T-helper 17 cell (primary cell): ENCODE measurements at places on chromosomes 6 and 20.

DNA sequence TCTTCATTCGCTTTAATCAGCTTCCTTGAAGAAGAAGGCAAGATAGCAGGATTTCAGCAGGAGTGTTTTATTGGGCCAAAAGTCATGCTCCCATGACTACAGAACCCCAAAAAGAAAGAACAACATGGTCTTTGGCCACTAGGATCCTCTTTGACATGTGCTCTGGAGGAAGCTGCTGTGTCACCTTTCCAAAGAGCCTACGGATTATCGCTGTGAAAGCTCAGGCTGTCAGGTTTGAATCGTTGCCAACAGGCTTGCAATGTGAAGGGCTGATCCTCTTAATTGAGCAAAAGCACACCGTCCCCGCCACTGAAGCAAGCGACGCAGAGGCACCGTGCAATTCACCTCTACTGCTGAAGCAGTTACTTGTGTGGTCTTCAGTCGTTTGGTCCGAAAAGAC is 29.0 kb downstream of the MYLIP start:
- H3K27ac ChIP-seq: no peak overlapping the region
- H3K27me3 ChIP-seq: no peaks in the 10 kb centered on the region
- H3K4me1 ChIP-seq: peaks cover 9% of the 10 kb centered on the region
- peaks cover 2% of the 10 kb centered on the region for H3K36me3 ChIP-seq

- no peaks in the 10 kb centered on the region for H3K36me3 ChIP-seq
- H3K4me1 ChIP-seq: peaks cover 34% of the 10 kb centered on the region
- DNase-seq: no peak
- peak overlapping the region; percentile 73 for H3K27ac ChIP-seq
Measured at GRCh38 chr20:47314647-47315338, 41.7 kb downstream of the ZMYND8 start.

DNA sequence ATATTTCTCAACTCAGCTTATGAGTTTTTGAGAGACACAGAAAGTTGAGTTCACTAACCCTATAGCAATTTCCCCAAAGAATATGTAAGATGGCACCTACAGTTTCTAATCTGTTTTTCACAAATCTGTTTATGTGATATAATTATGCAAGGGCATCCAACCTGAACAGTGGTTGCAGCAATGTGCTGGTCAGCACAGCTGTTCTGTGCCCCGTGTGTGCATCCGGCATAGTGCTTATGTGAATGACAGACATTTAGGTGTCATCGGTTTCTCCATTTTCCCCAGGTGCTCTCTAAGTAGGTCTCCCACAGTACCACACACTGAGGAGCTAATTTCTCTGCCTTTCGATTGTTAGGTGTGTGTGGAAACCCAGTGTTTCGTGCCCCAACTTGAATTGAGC is 7.7 kb upstream of the BACH2 start:
- no peak overlapping the region for H3K4me3 ChIP-seq
- no peak overlapping the region for H3K27ac ChIP-seq
- H3K27me3 ChIP-seq: peaks cover 22% of the 10 kb centered on the region
- peaks cover 2% of the 10 kb centered on the region for H3K36me3 ChIP-seq

DNA sequence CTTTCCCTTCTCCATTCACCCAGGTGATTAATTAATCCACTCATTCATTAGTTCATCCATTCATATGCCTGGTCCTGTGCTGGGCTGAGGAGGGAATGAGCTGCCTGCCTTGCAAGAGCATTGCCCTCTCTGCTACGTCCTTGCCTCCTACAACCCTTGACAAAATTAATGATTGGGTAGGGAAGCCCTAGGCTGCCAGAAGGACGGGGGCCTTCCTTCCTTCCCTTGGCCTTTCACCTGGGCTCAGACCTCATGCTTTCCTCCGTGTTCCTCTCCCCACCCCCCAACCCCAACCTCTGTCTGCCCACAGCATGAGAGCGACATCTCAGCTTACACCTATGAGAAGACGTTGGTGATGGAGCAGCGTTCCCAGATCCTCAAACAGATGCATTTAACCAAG is 25.6 kb downstream of the SLC12A5 start:
- DNase-seq: no peak
- peaks cover 14% of the 10 kb centered on the region for H3K27me3 ChIP-seq
- H3K27ac ChIP-seq: no peak overlapping the region
- H3K4me1 ChIP-seq: peaks cover 15% of the 10 kb centered on the region

GRCh38 chr20:12177657-12178293 is 260.1 kb downstream of the BTBD3 start:
- H3K4me1 ChIP-seq: no peaks in the 10 kb centered on the region
- no peaks in the 10 kb centered on the region for H3K27me3 ChIP-seq
- no peak overlapping the region for H3K27ac ChIP-seq
- no peak for DNase-seq
- no peak overlapping the region for H3K4me3 ChIP-seq
- H3K36me3 ChIP-seq: no peaks in the 10 kb centered on the region

DNA sequence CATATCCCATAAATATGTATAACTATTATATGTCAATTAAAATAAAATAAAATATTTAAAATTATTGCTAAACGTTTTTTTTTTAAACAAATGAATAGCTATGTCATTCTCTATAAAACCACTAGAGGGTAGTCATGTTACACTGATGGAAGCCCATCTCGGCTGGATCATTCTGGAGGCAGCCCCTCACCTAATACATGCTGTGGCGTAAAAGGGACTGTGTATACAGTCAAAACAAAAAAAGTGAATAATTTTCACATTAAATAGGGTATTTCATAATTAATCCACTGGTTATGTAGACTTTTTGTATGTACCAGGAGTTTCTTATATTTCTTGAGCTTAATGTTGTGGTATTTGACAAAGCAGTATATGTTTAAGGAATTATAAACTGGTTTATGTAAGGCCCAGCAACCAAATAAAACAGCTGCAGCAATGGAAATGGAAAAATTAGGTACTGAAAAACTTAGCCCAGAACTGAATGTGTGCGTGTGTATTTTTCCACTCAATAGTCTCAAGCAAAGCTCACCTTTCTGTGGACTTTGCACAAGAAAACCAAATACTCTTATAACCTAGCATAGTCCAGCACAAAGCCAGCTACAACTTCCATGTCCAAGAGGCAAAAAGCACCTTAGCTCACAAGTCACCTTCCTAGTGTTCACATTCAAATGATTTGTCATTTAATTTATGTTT is 81.7 kb downstream of the COL9A1 start:
- no peak overlapping the region for H3K4me3 ChIP-seq
- peaks cover 50% of the 10 kb centered on the region for H3K27me3 ChIP-seq
- DNase-seq: no peak
- peaks cover 2% of the 10 kb centered on the region for H3K36me3 ChIP-seq

- no peak overlapping the region for H3K27ac ChIP-seq
- no peaks in the 10 kb centered on the region for H3K4me1 ChIP-seq
- peaks cover 35% of the 10 kb centered on the region for H3K27me3 ChIP-seq
- no peak overlapping the region for H3K4me3 ChIP-seq
- no peaks in the 10 kb centered on the region for H3K36me3 ChIP-seq
Measured at GRCh38 chr6:31379850-31380249, 22.9 kb upstream of the HLA-B start.

GRCh38 chr20:33915726-33916331 is 77.9 kb upstream of the RALY start:
- H3K4me1 ChIP-seq: peaks cover 4% of the 10 kb centered on the region
- peaks cover 15% of the 10 kb centered on the region for H3K27me3 ChIP-seq

DNA sequence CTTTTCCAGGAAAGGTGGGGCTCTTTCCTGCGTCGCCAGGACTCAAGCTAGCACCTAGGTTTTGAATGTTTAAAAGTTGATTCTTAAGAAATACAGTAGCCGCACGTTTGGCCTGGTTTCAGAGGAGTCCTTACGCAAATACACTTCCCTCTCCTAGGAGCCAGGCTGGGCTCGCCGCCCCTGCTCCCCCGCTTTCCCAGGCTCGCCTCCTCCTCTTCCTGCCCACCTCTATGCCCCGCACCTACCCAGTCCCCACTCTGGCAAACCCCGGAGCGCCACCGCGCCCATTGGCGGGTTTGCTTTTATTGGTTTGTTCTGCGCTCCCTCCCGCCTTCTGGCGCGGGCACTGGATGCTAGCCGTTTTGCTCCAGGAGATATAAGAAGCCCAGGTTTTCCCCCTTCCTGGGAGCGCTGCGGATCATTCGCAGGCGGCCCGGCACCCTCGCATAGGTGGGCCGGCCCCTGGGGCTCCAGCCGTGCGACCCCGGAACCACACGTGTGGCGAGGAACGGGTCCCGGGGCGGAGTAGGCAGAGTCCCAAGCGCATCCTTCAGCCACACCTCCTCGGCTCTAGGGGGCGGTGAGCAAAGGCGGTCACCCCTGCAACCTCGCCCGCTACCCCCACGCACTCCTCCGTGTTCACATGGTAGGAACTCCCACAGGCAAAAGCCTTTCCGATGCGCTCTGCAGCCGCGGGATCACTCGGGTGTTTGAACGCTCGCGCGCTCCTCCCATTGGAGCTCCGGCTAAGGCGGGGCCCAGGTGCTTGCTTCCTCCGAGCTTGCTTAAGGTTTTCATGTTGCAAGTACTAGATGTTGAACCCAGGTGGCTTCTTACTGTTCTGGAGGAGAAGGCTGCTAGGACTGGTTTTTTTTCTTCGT is 119.0 kb downstream of the RTN4IP1 start:
- peak; percentile 69 for DNase-seq
- H3K4me1 ChIP-seq: peaks cover 33% of the 10 kb centered on the region
- H3K36me3 ChIP-seq: no peaks in the 10 kb centered on the region
- H3K4me3 ChIP-seq: peak overlapping the region; percentile 97
